NCI-H1930 (cell line): ENCODE measurements at places on chromosomes 2 and 18.

DNA sequence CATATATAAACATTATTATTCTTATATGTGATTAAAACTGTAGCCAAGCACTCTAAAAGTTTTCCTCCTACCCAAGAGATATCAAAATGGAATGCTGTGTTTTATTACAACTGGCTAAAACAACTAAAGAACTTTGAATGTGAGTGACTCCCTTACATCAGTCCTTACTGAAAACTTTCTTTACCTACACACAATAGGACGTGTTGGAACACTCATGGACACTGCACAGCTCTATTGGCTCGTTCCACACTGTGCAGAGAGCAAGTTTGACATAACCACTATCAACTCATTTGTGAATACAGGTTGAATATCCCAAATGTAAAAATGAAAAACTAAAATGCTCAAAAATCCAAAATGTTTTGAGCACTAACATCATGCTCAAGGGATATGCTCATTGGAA, 650.6 kb downstream of the SLC4A3 start:
- DNase-seq, result no peak

GRCh38 chr2:174007010-174007409, 41.8 kb upstream of the SP3 start:
- DNase-seq, result no peak

- no peak for DNase-seq
Observed at GRCh38 chr2:54768772-54769428, 45.4 kb downstream of the EML6 start.

DNA sequence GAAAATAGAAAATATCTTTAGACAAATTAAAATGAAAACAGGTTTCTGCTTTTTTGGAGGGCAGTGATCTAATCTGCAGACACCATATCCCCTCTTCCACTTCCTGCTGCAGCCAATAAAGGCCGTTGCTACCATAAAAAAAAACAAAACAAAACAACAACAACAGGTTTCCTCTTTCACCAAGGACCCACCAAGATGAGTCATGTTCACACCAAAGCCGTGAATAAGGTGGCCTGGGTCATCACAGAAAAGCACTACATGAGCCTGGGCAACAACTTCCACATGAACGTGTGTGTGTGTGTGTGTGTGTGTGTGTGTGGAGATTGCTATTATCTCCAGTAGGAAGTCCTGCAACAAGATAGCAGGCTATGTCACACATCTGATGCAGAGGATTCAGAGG, 24.8 kb upstream of the TFCP2L1 start:
- DNase-seq, result no peak

DNA sequence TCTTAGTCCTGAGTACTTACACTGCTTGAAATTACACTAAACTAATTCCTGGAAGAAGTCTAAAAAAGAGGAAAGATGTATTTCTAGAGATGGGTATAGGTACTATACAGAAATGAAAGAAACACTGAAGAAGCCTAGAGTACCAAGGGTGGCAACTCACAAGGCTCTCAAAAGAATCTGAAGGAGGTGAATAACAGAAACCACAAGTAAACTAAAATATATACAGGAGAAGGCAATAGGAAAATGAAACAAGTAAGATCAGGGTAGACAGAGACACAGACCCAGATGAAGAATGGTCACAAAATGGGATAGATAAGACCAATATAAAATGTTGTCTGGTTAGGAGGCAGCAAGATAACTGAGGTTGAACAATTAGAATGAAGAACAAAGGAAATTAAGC, 59.9 kb downstream of the USP37 start:
- DNase-seq, result no peak

- no peak for DNase-seq
Observed at GRCh38 chr2:173874894-173875237, 90.3 kb downstream of the SP3 start.

GRCh38 chr2:17634997-17635396, 94.5 kb downstream of the VSNL1 start:
- no peak for DNase-seq

GRCh38 chr18:25284861-25285550, 67.0 kb downstream of the ZNF521 start:
- no peak for DNase-seq

- DNase-seq, result no peak
Observed at GRCh38 chr2:30208453-30208852, 22.9 kb upstream of the LBH start.

GRCh38 chr2:143530758-143531157, 401.5 kb downstream of the ARHGAP15 start:
- no peak for DNase-seq

GRCh38 chr2:73105511-73105971, 7.2 kb downstream of the RAB11FIP5 start:
- DNase-seq, result no peak

- DNase-seq, result no peak
Observed at GRCh38 chr18:2983296-2983695, 29.6 kb downstream of the LPIN2 start.

DNA sequence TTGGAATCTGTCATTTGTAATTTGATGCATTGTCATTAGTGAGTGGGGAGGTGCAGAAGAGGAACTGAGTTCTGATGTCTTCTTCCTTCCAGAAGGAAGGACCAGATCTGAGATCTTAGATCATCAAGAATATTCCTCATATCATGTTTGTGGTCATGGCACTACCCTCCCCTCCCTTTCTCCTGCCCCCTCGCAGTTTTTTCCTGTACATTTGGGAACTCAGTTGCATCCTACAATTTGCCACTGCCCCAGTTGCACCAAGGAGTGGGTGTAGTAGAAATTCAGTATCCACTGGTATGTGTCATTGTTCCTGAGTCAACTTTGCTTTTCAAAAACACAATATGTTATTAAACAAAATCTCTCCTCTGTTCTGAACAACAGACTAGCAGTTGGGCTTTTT, 26.6 kb upstream of the ACVR1 start:
- no peak for DNase-seq

GRCh38 chr2:101828257-101828656, 130.8 kb downstream of the MAP4K4 start:
- no peak for DNase-seq

DNA sequence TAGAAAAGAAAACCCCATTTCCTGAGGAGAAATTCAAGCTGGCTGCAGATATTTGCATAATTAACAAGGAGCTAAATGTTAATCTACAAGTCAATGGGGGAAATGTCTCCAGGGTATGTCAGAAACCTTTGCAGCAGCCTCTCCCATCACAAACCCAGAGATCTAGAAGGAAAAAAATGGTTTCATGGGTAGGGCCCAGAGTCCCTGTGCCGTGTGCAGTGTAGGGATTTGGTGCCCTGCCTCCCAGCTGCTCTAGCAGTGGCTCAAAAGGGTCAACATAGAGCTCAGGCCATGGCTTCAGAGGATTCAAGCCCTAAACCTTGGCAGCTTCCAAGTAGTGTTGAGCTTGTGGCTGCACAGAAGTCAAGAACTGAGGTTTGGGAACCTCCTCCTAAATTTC, 290.2 kb upstream of the TMEFF2 start:
- DNase-seq, result no peak

- no peak for DNase-seq
Observed at GRCh38 chr2:45782986-45783385, 131.5 kb downstream of the PRKCE start.

DNA sequence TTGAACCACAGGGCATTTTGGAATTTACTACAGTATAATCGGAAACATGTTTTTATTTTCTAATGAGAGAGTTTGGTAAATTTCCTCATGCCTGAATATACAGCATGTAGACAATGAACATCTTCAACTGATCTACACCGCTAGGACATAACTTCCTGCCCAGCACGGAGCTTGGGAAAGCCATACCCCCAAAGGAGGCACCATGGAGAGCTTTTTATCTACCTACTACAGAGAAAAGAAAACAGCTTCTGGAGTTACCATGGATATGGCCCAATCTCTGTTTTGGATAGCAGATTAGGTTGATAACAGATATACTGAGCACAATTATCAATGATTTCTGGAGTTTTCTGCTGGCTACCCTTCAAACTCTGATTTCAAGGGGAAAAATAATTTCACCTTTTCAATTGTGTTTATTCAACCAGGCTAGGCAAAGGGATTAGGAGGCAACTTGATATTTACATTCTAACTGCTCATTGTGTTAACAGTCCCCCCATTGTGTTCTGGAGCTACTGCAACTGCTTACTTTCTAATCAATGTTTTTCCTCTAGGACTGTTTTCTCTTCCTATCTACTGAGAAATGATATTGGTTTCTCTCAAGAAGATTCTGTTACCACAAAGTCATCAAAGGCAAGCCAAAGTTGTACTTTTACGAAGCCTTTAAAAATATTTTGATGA, 123.0 kb upstream of the ARHGAP28 start:
- DNase-seq, result no peak

DNA sequence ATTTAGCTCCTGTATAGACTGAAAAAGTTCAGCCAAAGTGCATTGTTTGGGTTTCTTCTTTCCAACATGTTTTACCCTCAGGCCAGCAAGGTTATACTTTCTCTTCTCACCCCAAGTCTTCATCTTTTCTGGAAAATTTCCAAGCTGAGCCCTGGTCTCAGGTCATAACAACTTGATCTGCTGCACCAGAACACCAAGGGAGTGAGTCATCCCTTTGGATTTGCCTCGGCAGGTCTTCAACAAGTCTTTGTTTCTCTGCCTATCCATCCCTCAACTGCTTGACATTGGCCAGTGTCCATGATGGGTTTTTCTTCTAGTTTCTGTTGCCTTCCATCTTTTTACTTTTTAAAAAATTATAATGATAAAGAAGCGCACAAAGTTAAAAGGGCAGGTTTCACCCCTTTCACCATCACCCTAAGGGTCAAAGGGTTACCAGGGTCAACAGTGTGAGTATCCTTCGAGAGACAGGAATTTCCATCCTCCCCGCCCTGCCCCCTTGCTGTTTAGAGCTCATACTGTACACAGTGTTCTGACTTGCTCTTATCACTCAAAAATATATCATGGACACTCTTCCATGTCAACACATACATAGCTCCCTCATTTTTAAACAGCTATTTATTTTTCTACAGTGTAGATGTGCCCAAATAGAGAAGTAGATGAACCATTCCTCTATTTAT, 5.7 kb upstream of the SPATS2L start:
- DNase-seq, result no peak
